ENCODE measurements at places on chromosomes 11 and 22. TPM values are rescaled to one million over a fixed set of nuclear protein-coding genes. Genes with fewer than 3 reads are reported as not detected.

TSPAN32 gene
- total RNA-seq = 2.5 TPM

KRTAP5-1 gene
- total RNA-seq = not detected

- DNase-seq = peak; percentile 25
Observed at GRCh38 chr11:117972629-117973502, 13.3 kb upstream of the IL10RA start.

- DNase-seq = peak; percentile 25
Observed at GRCh38 chr22:36027935-36028645, 534 bp downstream of the RBFOX2 start.

DNA sequence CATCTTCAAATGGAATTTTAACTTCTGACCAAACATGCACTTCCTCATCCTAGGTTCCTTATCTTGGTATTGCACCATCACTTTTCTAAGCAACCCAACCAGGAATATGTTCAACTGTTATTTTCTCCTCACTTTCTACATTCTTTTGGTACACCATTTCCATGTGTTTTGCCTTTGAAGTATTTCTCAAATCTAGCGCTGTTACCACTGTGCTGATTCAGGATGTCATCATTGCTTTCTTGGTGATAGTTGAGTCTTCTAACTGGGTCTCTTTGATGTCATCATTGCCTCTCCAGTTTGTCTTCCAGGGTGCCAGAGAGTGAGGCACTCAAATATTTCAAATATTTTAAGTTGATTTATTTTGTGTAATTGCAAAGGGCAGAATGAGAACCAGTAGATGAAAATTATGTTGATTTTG, 47.5 kb downstream of the HORMAD2 start:
- no peak for DNase-seq

DNA sequence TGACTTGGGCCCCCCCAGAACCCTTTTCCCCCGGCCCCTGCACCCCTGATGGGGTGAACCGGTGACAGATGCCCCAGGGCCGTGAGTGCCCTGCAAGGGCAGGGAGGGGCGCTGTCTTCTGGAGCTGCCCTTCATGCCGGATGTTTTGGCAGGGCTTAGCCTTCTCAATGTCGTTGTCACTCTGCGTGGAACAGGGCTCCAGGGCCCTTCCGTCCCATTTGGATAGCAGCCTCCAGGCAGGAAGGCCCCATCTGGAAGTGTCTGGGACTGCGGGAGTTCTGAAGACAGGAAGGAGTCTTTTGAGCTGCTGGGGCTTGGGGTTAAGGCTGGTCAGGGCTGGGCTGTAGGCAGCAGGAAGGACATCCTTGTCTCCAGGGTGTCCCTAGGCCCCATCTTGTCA, 4.6 kb downstream of the FRMD8 start:
- DNase-seq = no peak

DNA sequence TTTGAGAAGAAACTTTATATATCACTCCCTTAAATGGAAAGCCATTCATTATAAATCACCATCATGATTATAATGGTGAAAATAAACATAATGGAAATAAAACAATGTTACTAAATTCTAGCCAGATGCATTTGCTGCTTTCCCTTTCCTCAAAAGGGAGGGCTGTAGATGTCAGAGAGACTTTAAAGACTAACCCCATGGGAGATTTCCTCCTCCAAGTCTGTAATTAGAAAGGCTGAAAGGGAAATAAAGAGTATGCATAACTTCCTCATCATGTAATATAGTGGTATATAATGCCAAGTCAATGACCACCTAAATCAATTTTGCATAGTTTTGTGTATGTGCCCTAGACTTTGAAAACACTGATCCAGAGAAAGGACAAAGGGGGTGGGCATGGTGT, 6.4 kb downstream of the CD6 start:
- DNase-seq = no peak

GRCh38 chr11:1574238-1574932, 2.3 kb upstream of the DUSP8 start:
- DNase-seq = peak; percentile 68

Measured in HT-29 (cell line).